ENCODE measurements at places on chromosomes 2 and 18.

- no peak for DNase-seq
Measured at GRCh38 chr2:56749152-56749752, 565.5 kb downstream of the CCDC85A start.

DNA sequence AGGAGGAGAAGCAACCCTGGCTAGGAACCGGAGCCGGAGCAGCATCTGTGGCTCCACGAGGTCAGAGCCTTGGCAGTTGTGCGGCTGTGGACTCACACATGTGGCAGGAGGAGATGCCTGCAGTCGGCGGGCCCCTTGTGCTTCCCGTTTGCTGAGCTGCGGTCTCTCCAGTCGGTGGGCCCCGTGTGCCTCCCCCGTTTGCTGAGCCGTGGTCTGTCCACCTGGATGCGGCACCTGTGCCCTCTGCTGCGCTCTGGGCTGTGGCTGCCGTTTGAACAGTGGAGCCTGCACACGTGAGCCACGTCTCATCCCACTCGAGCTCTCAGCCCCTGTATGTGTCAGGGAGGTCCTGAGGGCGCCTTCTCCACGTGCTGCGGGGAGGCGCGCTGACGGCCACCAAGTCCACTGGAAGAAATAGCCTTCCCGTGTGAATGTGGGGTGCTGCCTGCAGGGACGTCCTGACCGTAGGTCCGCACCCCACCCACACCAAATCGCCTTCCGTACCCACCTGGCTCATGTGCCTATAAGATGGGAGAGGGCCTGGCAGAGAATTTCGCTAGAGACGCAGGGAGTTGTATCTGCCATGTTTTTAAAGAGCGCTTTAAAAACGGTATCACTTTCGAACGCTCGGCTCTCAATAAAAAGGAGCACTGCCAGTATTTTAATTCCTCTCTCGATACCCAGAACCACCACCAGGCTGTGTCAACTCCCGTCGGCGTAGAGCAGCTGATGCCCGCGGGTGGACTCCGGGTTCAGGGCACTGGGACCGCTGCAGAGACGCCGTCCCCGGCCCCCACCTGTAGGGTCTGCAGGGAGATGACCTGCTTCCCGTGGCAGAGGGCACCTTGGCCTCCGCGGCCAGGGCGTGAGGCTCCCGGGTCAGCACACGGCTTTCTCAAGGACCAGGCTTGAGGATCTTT lies 117.0 kb downstream of the NFATC1 start:
- DNase-seq: no peak

DNA sequence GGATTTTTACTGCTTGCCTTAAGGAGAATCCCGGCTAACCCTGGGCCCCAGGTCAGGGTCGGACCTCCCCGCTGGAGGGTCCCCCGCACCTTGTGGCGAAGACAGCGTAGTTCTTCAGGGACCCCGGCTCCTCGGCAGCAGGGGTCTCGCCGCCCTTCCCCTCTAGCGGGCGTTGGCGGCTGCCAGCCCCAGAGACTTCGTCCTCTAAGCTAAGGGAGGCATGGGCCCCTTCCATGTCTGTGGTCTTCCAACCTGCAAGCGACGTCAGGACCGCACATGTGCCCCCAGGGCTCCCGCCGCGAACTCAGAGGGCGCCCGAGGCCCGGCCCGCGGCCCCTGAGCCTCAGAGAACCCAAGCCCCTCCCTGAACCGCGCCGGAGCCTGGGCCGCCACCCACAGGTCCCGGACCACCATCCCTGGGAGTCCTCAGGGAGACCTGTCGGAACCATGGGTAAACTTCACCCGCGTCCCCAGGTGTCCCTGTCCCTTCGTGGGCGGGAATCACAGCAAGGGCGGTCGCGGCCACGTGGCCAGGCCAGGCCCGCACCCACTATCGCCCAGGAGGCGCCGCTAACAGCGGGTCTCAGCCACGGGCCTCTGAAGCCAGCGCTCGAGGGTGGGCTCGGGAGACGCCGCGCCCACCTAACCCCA lies 562 bp downstream of the ANKMY1 start:
- peak; percentile 15 for DNase-seq

DNA sequence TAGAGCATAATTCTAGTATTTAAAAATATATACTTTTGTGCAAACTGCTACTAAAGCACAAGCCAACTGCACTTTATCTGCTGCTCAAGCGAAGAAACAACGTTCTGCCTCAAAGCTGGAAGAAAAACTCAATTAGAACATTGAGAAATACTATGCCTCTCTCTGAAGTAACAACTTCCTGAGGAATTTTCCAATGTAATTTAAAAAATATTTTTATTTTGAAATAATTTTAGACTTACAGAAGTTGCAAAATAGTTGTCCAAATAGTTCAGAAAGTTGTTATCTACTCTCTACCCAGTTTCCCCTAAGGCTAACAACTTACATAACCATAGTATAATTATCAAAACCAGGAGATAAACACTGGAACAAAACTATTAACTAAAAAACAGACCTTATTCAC lies 12.3 kb upstream of the POLI start:
- DNase-seq: no peak

- peak; percentile 30 for DNase-seq
Measured at GRCh38 chr18:50748243-50749229, 71.3 kb downstream of the MRO start.

- DNase-seq: no peak
Measured at GRCh38 chr2:51231071-51231470, 199.1 kb upstream of the NRXN1 start.

DNA sequence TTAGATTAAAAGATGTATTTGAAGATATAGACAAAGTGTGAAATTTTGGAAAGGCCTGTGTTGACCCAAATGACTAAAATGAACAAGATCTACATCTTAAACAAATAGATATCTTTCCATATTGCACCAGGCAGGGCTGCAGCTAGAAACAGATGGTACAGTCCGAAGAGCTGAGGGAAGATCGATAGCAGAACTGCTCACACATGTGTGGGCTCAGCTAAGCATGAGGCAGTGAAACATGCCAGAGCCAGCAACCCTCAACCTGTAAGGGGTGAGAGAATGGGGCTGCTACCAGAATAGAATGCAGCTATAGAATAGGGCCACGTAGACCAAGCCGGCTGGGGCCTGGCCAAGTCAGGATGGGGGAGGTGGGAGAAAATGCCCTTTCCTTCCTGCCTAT lies 87.8 kb downstream of the SLC5A7 start:
- DNase-seq: no peak

DNA sequence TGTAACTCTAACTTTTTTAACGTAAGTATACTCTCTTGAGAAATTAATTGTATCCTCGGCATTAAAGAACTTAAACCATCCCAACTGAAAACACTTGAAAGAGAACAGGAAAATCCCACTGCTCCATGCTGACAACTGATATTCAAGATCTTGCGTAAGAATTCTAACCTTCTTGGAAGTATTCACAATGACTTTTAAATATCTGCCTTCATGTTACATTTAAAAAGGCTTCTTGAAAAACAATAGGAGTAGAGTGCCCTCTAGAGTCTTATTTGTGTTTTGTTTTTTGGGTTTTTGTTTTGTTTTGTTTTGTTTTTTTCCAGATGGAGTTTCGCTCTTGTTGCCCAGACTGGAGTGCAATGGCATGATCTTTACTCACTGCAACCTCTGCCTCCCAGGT lies 65.4 kb upstream of the DNAJC10 start:
- no peak for DNase-seq

- no peak for DNase-seq
Measured at GRCh38 chr2:47083886-47084687, 71.0 kb downstream of the STPG4 start.

GRCh38 chr2:215432759-215433594 lies 2.9 kb downstream of the FN1 start:
- no peak for DNase-seq

DNA sequence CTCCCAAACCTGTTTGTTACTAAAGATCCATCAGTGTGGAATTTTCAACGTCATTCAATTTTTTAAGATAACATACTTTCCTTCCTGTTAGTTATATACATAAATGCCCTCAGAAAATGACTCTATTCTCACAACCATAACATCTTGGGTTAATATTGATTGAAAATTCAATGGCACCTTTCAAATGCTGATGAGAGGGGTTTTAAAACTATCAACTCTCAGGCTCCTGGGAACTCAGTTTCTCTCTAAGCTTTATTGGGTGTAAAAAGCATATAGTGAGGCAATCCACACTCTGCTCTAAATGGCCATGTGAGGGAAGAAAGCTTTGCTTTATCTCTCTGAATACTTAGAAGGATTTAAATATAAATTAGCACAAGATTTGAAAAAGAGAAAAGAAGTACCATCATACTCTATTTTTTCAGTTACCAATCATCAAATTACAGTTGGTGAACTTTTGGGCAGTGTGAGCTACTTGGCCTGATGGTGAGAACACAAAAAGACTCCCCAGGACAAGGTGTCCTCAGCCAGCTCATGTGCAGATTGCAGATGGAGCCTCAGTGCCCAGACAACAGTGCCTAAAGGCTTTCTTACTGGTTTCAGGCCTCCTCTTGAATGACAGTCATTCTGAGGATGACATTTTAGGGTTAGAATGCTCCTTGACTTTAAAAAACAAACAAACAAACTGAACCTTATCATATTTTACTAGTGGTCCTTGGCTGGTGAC lies 24.6 kb upstream of the CERS6 start:
- DNase-seq: no peak
